Stimulated activated CD8-positive, alpha-beta memory T cell treated with anti-CD3 and anti-CD28 coated beads, Interleukin-7, amount 100 ng/mL, for 48 hours (primary cell): ENCODE measurements at places on chromosomes 11 and 22.

DNA sequence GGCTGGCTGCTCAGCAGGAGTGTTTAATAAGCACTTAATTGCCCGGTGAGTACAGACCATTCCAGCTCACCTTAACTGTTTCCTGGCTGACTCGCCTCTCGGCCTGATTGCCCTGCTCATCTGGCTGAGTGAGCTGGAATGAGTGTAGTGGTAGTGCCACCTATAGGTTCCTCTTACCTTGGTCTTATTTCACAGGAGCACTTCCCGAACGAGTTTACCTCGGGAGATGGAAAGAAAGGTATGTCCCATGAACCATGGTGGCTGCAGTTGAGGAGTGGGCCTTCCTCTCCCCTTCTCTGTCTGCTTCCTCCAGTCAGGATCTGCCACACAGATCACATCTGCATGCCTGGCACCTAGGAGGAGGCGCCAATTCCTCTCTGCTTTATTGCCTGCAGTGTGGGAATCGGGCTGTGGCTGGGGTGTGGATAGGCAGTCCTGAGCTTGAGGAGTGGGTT lies 26.7 kb downstream of the UPB1 start:
- no peak for DNase-seq

DNA sequence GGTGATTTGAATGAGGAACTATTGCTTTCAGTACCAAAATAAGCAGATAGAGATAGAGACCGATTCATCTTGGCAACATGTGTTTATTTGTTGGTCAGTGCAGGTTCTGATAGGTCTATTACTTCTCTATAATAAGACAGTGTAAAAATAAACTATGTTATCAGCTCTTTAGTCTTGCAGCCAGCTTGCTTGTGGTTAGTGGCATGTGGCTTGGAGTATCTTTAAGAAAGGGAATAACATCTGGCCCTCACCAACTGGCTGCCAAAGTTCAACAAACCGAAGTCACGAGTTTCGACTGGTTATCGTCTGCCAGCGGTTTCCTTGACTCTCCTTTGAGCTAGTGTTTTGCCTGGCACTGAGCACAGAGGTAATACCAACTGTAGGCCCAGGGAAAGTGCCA lies 71.8 kb downstream of the CTTN start:
- no peak for DNase-seq

DNA sequence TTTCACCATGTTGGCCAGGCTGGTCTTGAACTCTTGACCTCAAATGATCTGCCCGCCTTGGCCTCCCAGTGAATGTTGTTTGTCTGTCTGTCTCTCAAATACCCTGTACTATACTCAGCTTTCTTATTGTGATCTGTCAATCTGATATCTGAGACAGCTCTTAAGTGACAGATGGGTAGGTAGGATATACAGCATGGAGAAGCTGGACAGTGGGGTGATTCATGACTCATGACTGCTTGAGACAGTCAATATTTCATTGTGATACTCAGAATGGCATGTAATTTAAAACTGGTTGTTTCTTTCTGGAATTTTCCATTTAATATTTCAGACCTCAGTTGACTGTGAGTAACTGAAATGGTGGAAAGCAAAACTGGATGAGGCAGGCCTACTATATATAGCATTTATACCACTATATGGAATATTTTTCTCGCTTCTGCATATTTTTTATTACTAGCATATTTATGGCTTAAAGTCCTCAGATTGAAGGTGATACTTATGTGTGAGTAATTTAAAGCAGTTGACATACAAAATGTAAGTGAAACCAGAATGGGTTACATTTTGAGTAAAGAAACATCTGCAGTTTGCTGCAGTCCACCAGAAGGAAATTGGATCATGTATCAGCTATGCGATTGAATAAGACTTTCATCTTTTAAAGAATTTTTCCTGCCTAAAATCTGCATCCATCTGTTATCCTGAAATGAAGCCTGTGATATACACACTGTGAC lies 22.3 kb downstream of the ARHGAP42 start:
- DNase-seq: no peak

DNA sequence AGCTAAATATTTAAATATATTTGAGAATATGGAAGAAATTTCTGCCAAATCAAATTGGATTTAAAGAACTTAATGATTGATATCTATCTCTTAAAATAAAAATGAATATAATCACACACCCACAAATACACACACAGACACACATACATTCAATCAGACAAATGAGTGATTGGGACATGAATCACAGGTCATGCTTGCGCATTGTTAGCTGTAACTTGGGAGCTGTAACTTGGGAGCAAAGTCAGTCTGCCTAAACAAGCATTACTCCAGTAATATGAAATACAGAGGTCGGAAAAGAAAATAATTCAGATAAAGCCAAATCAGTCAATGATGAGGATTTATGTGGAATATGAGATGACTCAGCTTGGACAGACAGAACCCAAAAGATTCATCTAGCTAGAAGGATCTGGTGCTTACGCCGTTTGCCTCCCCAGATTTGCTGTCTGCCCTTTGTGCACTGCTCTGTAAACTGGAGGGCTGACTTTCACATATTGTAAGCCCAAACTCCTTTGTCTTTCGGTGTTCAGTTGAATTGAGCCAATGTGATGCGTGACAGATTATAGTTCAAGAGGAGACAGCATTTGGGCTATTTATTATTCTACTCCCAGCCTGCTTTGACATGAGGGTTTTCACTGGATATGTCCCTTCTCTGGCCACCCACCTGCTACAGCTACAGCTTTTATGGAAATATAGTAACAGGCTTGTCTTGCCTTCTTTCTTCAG lies 1.6 kb downstream of the OR56B1 start:
- DNase-seq: no peak

- DNase-seq: no peak
Measured at GRCh38 chr11:90855531-90855930, 632.7 kb upstream of the CHORDC1 start.

GRCh38 chr11:75028321-75028720 lies 39.6 kb downstream of the NEU3 start:
- DNase-seq: no peak

DNA sequence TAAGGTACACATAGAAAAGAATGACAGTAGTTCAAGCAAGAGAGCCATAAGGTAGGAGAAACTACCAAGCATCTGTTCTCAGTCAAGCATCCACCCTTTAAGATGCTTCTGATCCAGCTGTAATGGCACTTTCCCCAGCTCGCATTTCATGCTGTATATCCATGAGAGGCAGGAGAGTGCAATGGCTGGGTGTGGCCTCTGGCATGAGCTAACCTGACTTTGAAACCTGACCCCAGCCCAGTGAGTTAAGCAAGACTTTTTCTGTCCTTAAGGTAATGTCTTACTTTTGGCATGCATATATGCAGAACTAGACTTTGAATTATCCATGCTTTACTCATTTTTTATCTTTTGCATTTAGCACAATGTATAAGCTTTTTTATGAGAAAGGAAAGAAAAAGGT lies 79.8 kb upstream of the CNTN5 start:
- DNase-seq: no peak

GRCh38 chr11:65187146-65187675 lies 5.5 kb downstream of the CAPN1 start:
- no peak for DNase-seq

DNA sequence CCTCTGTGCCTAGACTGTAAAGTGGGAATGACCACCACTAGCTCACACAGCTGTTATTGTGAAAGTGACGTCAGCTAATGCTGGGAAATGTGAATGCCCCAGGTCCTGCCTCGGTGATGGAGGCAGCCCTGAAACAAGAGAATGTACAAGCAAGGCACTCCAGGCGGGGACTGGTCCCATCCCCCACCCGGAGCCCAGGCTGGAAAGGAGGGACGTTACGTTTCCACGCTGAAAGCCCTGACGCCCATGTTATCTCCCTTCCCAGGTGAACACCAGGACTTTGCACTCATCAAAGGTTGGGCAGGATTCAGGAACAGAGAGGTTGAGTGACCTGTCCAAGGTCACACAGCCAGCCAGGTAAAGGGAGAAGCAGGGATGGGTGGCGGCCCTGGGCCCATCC lies 784 bp downstream of the SULT4A1 start:
- no peak for DNase-seq

- DNase-seq: no peak
Measured at GRCh38 chr11:126588630-126589491, 233.4 kb downstream of the ST3GAL4 start.

DNA sequence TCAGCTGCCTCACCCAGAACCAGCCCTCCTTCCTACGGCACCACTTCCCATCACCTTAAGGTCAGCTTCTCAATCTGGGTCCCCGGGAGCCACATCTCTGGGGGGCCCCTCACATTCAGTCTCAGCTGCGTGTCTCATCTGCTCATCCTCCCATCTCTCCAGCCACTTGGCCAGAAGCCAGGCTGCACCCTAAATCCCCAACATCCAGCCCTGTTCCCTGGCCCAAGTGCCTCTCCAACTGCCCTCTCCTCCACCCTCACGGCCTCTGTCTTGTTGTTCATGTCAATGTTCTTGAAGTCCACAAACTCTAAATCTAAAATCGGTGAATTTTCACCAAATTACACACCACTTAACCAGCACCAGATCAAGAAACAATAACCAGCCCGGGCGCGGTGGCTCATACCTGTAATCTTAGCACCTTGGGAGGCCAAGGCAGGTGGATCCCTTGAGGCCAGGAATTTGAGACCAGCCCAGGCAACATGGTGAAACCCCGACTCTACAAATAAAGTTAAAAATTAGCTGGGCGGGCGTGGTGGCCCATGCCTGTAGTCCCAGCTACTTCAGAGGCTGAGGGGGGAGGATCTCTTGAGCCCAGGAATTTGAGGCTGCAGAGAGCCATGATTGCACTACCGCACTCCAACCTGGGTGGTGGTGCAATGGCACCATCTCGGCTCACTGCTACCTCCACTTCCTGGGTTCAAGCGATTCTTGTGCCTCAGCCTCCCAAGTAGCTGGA lies 33.7 kb downstream of the A4GALT start:
- no peak for DNase-seq

GRCh38 chr11:98289617-98290263 lies 731.0 kb upstream of the CNTN5 start:
- no peak for DNase-seq

GRCh38 chr11:74726547-74727182 lies 4.6 kb downstream of the CHRDL2 start:
- DNase-seq: peak; percentile 31

GRCh38 chr22:46327691-46328465 lies 7.6 kb upstream of the TRMU start:
- no peak for DNase-seq

DNA sequence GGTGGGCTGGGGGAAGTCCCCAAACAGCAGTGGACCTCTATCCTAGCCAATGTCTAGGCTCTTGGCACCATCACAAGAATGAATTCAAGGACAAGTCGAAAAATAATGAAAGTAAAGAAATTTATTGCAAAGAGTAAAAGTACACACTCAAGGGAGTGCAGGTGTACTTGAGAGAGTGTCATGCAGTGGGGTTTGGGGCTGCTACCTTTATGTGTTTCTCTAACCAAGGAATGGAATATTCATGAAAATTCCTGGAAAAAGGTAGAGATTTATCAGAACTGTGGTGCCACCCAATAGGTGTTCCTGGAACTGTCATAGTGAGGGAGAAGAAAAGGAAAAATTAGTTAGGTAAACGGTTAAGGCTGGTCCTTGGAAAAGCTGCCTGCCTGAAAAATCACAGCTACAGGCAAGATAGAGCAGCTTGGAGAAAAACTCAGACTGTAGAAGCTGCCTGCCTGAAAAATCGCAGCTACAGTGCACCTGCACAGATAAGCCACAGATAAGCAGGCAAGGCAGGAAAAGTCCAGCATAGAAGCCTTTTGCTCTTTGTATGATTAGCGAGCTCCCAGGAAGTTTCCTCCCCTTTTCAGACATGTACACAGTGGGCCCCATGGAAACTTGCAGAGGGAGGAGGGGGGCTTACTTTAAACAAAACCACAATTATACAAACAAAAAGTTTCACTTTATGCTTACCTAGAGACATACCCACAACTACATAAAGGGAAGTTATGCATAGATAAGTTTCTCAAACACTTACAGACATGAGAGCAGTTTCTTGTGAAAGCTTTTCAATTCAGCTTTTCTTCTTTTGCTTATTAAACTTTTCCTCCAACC lies 71.4 kb upstream of the B3GNT6 start:
- DNase-seq: no peak

GRCh38 chr22:29758959-29759358 lies 7.8 kb downstream of the ZMAT5 start:
- DNase-seq: no peak

DNA sequence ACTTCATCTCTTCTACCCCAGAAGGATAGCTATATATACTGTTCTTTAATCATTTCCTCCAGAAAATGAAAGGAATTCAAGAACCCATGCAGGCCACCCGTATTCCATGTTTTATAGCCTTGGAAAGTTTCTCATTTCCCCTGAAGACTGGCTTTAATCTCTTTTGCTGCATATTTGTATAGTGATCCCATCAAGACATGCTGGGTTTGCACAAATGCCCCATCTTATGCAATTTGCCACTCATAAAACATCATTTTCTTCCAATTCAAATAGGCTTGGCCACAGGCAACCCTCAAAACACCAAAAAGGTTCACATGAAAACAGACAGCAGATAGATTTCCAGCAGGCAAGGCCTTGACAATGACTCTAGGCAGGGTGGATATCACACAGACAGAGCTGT lies 28.3 kb upstream of the APOA1 start:
- DNase-seq: no peak

GRCh38 chr22:46091277-46091977 lies 58.9 kb upstream of the PPARA start:
- no peak for DNase-seq

DNA sequence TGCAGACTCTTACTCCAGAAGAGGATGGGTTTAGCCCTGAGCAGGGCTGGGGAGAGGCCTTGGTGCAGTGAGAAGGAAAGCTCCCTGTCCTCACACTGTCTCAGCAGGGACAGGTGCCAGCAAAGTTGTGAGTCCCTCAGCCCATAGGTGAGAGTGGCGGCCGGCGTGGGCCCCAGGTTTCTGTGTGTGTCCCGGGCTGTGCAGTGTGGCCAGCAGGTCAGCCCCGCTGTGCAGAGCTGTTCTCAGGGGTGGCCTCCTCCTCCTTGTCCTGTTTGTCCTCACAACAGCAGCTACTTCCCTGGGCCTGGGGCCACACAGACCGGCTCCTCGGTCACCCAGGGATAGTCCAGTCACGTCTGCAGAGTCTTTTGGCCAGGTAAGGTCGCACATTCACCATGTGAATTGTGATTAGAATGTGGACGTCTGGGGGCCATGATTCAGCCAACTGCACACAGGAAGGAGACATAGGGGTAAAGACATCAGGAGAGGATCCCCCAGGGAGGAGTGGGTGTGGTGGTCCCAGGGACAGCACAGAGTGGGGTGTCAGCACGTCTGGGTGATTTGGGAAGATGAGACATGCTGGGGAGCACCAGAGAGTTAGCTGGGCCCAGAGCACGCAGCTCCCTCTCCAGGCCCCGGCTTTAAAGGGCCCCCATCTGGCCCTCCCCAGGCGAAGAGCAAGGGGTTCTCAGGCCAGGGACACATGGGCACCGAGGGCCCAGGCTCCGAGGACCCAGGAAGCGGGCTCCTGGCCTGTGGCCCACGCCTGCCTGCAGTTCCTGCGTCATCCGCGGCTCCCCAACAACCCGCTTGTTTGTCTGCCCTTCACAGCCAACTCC lies 81.6 kb downstream of the MYEOV start:
- no peak for DNase-seq
